ENCODE measurements at places on chromosomes 1 and 21. TPM values are rescaled to one million over a fixed set of nuclear protein-coding genes. Genes with fewer than 3 reads are reported as not detected.

DNA sequence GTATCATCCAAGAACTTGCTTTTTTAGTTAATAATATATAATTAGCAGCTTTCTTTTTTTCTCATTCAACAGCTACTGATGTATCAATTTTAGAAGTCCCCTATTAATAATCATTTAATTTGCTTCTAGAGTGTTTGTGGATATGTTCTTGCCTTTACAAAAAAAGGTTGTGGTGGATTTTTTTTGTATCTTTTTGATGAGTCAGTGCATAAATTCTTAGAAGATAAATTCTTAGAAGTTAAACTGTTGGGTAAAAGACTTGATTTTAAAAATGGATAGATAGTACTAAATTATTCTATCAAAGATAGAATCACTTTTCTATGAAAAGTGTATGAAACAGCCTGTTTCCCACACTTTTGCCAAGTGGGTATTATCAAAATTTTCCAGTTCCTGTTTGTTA is 11.9 kb downstream of the FGGY start:
- no peak for DNase-seq

- peak; percentile 39 for DNase-seq
These were observed 145.2 kb upstream of the ETS2 start for GRCh38 chr21:38660333-38661196.

DNA sequence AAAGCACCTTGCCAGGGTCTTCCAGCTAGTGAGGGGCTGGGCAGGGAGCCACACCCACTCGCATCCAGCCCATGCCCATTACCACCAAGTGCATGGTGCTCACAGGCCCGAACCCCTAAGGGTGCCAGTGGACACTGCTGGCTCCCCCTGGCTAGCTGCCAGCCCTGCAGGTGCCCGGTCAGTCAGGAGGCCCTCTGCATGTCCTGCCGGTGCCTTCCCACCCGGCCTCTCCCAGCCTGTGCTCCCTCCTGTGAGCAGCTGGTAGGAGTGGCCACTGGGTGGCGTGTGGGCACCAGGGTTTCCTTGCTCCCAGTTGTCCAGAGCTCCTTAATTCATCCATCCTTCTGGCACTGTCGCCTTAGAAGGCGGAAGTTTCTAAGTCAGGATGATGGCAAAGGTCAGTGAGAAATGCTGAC is 33.4 kb downstream of the QSOX1 start:
- no peak for DNase-seq

DNA sequence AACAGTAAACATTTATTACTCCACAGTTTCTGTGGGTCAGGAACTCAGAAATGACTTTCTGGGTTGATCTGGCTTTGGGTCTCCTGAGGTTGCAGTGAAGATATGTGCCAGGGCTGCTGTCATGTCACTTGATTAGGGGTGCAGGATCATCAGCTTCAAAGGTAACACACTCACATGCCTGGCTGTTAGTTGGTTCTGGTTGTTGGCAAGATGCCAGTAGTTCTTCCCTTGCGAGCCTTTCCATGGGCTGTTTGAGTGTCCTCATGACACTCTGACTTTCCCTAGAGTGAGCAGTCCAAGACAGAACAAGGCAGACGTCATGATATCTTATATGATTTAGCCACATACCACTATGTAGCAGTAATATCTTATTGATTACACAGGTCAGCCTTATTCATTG is 1.8 kb downstream of the SWT1 start:
- DNase-seq, result no peak

DNA sequence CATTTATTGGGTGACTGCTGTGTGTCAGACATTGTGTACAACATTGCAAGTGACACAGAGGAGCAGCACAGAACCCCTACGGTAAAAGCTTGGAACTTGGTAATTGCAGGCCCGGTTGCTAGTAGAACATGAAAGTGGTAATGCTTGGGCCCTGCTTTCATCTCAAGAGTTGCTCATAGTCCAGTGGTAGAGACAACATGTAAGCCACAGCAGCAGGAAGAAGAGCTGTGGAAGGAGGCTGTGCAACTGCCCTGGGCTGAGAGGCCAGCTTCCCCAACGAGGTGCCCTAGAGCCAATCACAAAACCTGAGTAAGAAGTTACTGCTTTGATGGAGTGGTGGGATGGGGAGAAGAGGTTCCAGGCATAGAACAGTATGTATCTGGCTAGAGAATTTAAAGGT is 18.4 kb downstream of the CNIH4 start:
- DNase-seq, result no peak

GRCh38 chr1:95203908-95204437 is 30.0 kb upstream of the RWDD3 start:
- no peak for DNase-seq

GRCh38 chr21:15682186-15682895 is 47.4 kb upstream of the USP25 start:
- DNase-seq, result no peak

- no peak for DNase-seq
These were observed 333 bp upstream of the CHAF1B start for GRCh38 chr21:36384885-36385232.

DNA sequence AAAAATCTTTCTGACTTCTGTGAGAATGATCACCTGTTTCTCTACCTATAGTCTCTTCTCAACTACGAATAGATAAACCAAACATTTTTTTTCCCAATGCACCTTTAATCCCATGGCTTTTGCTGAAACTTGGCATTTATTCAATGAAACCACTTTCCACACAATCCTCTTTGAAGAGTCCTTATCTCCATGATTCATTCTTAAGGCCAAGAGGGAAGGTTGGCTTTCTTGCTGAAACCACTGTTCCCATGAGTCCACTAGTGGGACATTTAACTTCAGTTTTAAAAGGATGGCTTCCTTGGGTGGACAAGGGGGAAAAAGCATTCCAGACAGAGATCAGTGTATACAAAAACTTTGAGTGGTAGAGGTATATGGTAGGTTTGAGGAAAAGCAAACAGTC is 73.6 kb downstream of the CRB1 start:
- no peak for DNase-seq

DNA sequence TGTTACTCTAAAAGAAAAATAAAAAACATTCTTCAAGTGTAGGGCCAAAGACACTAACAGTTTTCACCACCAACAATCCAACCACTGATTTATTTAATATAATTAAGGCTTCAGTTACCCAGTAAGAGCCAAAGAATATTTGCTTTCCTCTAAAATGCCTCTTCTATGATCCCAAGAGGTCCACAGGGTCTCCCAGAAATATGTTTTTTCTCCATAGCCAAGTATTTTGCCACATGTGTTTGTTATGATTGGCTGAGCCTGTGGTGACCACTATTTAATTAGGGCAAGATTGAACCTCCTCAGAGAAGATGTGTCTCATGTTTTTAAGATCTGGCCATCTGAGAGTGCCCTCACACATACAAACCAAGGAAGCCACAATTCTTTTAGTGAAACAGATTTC is 135.9 kb downstream of the TPR start:
- no peak for DNase-seq

DNA sequence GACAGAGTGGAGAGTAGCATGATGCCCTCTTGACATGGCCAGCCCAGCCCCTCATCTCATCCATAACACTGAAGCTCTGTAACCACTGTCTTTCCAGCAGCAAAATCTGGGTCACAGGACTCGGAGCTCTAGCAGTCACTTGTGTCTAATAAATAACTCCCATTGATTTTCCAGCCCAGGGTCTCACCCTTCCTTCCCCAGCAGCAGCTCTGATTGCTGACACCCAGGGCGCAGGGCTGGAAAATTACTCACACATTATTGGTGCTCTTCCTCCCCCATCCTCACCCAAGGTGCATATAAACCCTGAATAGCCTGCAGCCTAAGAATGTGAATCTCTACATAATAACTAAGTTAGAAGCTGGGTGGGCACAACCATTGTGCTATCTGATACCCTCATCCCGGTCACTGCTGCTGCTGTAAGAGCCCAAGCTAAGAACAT is 21.1 kb upstream of the OR10J5 start:
- no peak for DNase-seq

- no peak for DNase-seq
These were observed 1.4 kb downstream of the RSPO1 start for GRCh38 chr1:37633040-37633937.

DNA sequence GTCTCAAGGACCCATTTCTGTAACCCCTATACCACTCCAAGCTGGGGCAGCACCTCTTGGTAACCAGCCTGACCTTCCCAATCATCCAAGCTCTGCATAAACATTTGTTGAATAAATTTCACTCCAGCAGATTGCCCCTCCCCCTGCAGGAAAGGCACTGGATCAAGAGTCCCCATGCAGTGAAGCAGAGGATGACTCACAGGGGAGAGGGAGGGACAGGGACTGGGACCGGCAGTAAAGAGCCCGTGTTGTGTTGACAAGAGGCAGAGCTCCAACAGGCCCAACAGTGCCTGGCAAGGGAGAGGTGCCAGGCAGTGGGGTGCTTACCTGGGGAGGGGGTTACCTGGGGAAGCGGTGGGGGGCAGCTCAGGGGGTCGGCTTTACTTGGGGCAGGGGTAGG is 32.3 kb downstream of the SLC9A1 start:
- DNase-seq, result peak; percentile 77

GRCh38 chr1:117664314-117664713 is 58.5 kb downstream of the TENT5C start:
- DNase-seq, result no peak

The SPATA1 gene
- total RNA-seq, result 0.77 TPM

The SLX9 gene
- 26.1 TPM for total RNA-seq

The GSTM2 gene
- 36.7 TPM for total RNA-seq

The LAD1 gene
- total RNA-seq, result 1.3 TPM

The SPEN gene
- total RNA-seq, result 27.8 TPM

The S100A3 gene
- total RNA-seq, result 3.3 TPM

The FCRL5 gene
- total RNA-seq, result 0.10 TPM

The NES gene
- total RNA-seq, result 240 TPM

The PRDX6 gene
- total RNA-seq, result 551 TPM
